ENCODE measurements at places on chromosomes 7 and 10.

- no peak for DNase-seq
Measured at GRCh38 chr10:62437696-62438095, 63.5 kb downstream of the ZNF365 start.

DNA sequence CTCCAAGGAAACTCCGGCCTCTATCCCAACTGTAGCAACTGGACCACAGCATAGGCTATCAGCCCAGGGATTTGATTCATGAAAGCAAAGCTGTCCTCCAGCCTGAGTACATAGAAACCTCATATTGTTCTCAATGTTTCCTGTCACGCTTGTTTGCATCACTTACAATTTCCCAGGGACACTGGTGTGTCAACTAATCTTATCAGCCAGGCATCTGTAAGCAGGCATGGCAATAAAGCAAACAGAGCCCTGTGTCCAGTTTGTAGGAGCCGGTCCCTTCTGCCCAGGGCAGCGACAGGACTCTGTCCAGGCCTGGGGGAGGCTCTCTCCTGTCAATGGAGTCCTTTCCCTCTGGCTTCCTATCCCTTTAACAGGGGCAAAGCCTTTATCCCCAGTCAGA is 23.0 kb upstream of the CDHR3 start:
- no peak for DNase-seq

DNA sequence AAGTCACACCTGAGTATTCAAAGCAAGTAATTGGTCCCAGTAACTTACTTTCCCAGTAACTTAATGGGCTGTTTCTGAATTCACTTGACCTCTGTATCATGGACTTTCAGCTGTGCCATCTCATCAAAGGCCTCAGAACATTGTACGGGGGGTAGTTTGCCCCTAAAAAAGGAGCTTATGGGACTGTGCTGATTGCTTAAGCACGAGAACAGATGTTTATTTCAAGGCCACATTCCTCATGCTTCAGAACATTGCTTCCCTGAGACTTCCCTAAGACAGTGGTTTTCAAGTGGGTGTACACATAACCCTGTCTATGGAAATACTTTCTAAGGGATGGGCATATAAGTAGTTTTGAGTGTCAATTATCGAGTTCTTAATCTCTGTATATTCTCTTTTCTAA is 26.8 kb downstream of the CALCR start:
- DNase-seq = no peak

- DNase-seq = no peak
Measured at GRCh38 chr7:75953931-75954330, 39.0 kb downstream of the POR start.

GRCh38 chr7:512146-512510 is 7.5 kb downstream of the PDGFA start:
- DNase-seq = no peak

DNA sequence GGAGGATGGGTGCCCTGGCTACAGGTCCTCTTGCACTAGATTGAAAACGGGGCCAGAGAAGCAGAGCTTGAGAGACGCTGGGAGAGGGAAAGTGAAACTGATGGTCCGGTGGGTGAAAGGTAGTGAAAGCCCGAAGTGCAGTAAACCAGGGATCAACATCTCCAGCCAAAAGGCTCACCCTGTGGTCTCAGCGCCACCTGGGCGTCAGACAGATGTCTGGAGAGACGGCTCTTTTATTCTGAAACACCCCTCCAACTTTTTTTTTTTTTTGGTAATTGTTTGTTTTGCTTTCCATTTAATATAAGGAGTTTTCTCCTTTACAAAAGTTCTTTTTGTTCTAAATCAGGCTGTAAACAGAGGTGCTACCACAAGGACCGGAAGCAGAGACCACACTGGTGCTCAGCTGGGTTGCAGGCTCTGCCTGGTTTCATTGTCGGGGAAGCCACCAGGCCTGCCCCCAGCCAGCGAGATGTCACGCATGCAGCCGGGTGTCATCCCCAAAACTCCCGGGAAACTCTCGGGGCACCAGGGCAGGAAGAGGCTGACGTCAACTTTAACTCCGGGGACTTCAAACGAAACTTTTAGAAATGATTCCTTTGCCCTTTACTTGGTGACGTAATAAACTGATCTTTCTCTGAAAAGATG is 11.2 kb downstream of the IL2RA start:
- DNase-seq = peak; percentile 91

- no peak for DNase-seq
Measured at GRCh38 chr7:55189878-55190436, 171.1 kb downstream of the EGFR start.

- DNase-seq = no peak
Measured at GRCh38 chr7:91949221-91950009, 8.8 kb downstream of the AKAP9 start.

DNA sequence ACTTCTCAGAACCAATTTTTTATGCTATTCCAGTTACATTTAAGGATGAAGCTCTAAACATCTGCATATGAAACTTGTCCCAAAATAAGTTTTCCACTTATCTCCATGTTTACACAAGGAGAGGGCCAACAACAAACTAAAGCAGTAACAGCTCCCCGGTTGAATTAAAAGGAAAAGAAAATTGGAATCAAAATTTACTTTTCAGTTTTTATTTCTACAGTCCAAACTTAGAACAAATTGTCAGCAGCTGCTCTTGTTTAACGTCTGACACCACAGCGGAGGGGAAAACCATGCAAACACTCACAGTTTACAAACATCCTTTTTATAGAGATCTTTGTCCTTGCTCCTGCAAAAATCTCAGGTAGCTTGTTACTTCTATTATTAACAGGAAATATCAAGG is 101.3 kb downstream of the COL28A1 start:
- no peak for DNase-seq

GRCh38 chr10:15472008-15472407 is 100.9 kb upstream of the FAM171A1 start:
- DNase-seq = no peak

- no peak for DNase-seq
Measured at GRCh38 chr10:132096223-132096622, 30.5 kb downstream of the JAKMIP3 start.

- no peak for DNase-seq
Measured at GRCh38 chr7:106102387-106102966, 9.6 kb downstream of the SYPL1 start.

- DNase-seq = no peak
Measured at GRCh38 chr10:117476281-117476680, 66.3 kb upstream of the EMX2 start.

DNA sequence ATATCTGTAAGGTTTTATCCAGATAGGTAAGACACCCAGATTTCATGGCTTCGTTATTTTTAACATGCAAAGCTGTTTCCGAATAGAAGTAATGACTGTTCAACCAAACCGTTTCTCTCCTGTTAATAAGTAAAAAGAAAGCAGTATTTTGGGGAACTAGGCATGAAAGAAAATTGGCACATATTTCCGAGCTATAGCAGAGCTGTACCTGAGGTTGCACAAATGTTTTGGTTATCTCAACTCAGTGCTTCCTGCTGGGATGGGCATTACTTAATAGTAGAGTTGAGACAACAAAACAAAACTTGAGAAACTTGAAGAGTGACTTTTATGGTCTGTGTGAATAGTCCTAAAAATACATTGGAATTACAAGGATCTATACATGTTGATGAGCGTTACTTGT is 564.3 kb upstream of the SORCS1 start:
- no peak for DNase-seq

DNA sequence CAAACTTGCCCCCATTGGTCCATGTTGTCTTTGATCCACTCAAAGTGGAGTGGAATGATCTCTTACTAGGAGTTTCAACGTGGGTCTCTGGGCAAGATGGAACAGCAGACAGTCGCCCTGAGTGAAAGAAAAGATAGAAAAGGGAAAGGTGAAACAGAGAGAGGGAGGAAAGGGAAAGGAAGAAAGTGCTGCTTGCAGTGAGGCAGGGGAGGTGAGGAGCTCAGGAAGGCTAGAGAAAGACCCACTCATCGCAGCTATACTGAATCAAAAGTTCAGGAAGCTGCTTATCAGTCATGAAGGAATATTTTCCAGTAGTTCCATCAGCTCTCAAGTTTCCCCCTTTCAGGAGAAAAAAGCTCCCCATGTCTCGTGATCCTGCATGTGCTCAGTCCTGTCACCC is 86.9 kb downstream of the ZNF467 start:
- no peak for DNase-seq

DNA sequence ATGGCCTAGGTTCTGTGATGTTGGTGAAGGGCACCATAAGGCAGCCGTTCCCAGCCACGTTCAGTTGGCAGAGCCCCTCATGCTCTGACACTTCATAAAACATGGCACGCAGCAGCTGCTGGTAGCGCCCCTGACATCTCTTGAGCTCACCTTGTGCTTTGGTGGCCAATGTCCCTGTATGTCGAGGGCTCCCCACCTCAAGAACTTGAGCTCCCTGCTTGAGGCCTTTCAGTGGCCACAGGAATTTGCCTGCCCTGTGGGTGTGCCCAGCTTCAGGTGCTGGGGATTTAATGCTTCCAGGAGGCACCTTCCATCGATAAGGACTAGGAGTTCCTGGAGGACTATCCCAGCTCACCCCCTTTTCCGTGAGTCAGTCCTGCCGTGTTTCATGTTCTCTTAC is 9.5 kb upstream of the ZNF32 start:
- DNase-seq = no peak

- DNase-seq = no peak
Measured at GRCh38 chr10:110344622-110345021, 39.9 kb upstream of the SMNDC1 start.

- DNase-seq = no peak
Measured at GRCh38 chr10:13715100-13715499, 128.3 kb downstream of the PRPF18 start.

DNA sequence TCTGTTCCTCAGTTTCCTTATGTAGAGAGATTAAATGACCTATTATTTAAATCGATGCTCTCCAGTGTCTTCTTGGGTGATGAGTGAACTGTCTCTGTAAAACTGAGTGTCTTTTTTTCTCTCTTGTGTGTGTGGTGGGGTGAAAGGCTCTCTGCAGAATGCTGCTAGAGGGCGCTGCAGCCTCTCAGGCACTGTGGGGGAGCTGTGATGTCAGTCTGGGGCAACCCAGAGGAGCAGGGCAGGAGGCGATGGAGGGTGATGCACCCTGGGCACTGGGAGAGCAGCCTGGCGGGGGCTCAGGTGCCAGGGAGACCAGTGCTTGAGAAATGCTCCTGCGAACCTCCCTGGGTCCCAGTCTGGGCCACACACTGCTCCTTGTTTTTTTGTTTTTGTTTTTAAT is 110.1 kb upstream of the POM121L12 start:
- no peak for DNase-seq

- DNase-seq = no peak
Measured at GRCh38 chr10:114256822-114257221, 17.8 kb downstream of the VWA2 start.

DNA sequence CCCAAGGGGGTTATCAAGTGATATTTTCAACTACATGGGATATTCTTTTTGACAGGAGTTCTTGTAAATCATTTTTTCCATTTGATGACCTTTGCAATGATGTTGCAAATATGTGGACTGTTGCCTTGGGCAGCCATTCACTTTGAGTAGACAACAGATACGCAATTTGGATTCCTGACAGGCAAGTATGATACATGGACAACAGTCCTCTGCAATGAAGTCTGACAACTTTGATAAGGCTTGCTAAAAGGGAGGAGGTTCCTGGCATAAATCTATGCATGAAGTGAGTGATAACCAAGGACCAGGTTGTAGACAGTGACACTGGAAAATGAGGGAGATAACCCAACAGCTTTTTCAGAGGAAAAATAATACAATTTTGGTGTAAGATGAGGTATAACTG is 17.7 kb downstream of the LRRD1 start:
- no peak for DNase-seq

GRCh38 chr10:95260397-95260881 is 30.4 kb downstream of the PDLIM1 start:
- DNase-seq = no peak

DNA sequence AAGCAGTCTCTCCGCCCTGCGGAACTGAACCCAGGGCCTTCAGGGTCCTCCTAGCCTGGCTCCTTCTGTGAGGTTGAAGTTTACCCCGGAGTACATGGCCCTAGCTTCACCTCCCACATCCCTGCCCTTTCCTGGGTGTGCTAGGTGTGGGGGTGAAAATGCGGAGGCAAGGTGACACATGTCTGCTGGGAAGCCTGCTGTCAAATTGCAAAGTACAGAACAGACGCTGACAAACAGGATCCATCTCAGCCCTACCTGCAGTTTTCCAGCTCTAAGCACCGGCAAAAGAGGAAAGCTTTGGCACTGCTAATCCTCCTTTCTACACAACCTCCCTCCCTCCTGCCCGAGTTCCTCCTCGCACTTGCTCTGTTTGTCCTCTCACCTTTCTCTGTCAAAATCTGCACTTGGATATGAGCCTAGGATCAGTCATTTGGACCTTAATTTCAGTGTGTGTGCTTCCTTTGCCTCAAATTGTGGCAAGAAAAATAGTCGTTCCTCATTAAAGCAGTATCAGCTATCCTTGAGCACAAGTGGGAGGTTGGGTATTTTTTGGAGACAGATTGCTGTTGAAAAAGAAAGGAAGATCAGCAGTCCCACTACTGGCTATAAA is 14.4 kb upstream of the GPR15LG start:
- no peak for DNase-seq

DNA sequence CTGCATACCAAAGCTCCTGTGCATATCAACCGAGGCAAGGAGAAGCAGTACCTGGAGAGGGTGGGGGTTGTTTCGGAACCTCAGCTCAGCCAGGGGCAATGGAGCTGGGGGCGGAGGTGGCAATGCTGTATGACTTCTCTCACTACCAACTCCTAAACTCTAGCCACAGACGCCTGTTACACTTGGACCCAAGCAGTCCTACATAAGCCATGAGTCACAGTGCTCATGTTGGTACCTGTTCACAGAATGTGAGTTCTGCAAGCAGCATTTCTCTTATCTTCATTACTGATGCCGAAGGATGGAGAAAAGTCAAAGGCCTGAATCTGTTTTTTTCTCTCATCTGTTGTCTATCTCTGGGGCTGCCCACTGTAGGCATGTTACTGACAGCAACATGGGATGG is 3.2 kb upstream of the RAB18 start:
- DNase-seq = no peak

DNA sequence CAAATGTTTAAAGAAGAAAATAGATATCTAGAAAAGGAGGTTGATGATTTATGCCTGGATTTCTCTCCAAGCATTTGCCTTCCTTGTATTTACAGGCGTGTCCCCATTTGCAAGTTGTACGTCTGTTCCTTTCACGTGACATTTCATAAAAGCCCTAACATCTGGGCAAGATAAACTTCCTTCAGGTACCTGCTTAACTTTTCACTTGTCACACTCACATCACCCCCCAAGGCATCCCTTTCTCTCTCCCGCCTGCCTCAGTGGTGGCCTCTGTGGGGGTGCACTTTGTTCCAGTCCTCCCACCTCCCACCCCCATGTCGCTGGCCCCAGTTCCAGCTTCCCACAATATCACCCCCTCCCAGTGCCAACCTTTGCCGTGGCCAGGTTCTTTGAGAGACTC is 6.7 kb downstream of the TWIST1 start:
- DNase-seq = no peak

GRCh38 chr10:122239578-122240257 is 31.4 kb upstream of the BTBD16 start:
- DNase-seq = no peak

- no peak for DNase-seq
Measured at GRCh38 chr7:114979388-114979787, 57.5 kb downstream of the MDFIC start.

- no peak for DNase-seq
Measured at GRCh38 chr7:140883378-140883777, 41.4 kb downstream of the BRAF start.

- no peak for DNase-seq
Measured at GRCh38 chr7:98123365-98123696, 16.7 kb downstream of the LMTK2 start.

Measured in activated CD8-positive, alpha-beta memory T cell treated with anti-CD3 and anti-CD28 coated beads for 4 hours (primary cell).